ENCODE measurements at places on chromosomes 3 and 15.

- DNase-seq = no peak
These were observed 32.2 kb downstream of the GPR176 start for GRCh38 chr15:39887832-39888231.

- no peak for DNase-seq
These were observed 36.8 kb downstream of the CA12 start for GRCh38 chr15:63344731-63345390.

DNA sequence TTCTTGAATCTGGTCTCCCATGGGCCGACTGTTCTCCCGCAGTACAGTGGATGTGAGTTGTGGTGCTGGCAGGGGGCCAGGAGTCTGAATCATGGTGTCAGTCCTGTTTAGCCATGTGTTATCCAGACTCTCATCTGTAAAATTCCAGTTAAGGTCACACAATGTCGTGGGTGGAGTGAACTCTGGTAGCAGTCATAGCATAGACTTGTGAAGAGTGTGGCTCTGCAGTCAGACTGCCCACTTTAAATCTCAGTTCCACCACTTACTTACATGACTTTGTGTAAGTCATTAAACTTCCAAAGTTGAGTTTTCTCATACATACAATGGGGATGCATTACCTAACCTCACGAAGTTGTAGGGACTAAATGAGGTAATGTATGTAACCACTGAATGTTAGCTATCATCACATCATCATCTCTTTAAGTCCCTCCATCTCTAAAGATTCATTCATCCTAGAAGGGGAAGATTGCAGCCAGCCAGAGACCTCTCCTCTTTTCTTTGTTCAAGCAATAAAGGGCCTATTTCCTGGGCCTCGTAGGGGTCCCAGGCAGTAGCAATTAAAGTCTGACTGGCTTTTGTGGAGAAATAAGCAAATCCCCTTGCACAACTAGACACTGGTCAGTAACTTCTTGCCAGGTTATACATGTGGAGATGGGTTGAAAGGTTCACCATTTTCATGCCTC lies 93.9 kb downstream of the PCCB start:
- DNase-seq = peak; percentile 18

GRCh38 chr3:116552246-116552645 lies 107.0 kb upstream of the LSAMP start:
- DNase-seq = no peak

- no peak for DNase-seq
These were observed 80.5 kb upstream of the CDIN1 start for GRCh38 chr15:36498916-36499315.

DNA sequence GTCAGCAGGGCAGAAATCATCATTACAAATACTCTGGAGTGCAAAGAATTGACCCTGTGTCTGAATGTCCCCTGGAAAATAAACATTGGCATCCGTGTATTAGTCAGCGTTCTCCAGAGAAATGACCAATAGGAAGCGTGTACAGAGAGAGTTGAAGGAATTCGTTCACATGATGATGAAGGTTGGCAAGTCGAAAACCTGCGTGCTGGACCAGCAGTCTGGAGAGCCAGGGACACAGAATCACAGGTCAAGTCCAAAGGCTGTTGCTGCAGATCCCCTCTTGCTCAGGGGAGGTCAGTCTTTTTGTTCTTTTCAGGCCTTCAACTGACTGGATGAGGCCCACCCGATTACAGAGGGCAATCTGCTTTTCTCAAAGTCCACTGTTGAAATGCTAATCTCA lies 16.6 kb downstream of the GP9 start:
- DNase-seq = no peak

- no peak for DNase-seq
These were observed 6.8 kb upstream of the MTHFS start for GRCh38 chr15:79903626-79904025.

Data from substantia nigra (tissue), 51 donors.